ENCODE measurements at places on chromosomes 6 and 20.

GRCh38 chr6:159213405-159213804 lies 44.2 kb downstream of the FNDC1 start:
- DNase-seq: no peak

- DNase-seq: no peak
Observed at GRCh38 chr6:161701056-161701455, 427.2 kb upstream of the AGPAT4 start.

GRCh38 chr20:15767586-15767985 lies 805.7 kb downstream of the KIF16B start:
- DNase-seq: no peak

- DNase-seq: no peak
Observed at GRCh38 chr6:133768656-133769295, 120.1 kb upstream of the TCF21 start.

- no peak for DNase-seq
Observed at GRCh38 chr20:24084281-24084680, 95.7 kb upstream of the GGTLC1 start.

DNA sequence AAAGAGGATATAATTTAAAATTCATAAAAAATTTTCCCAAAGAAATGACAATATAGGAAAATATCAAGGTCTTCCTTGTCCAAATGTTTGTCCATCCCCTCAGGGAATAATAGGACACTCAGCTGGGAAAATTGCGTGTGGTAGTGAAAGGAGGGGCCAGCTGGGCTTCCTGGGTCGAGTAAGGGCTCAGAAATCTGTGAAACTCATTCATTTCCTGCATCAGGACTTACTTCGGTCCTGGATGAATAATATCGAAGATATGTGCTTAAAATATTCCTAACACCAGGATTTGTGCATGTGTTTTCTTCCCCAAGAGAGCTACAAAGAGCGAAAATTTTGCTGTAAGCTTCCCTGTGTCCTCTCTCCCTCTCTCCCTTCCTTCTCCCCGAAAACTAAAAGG lies 118.2 kb upstream of the GJE1 start:
- no peak for DNase-seq

- no peak for DNase-seq
Observed at GRCh38 chr6:15627821-15628220, 35.0 kb downstream of the DTNBP1 start.

- no peak for DNase-seq
Observed at GRCh38 chr20:57082357-57082945, 184.0 kb downstream of the BMP7 start.

DNA sequence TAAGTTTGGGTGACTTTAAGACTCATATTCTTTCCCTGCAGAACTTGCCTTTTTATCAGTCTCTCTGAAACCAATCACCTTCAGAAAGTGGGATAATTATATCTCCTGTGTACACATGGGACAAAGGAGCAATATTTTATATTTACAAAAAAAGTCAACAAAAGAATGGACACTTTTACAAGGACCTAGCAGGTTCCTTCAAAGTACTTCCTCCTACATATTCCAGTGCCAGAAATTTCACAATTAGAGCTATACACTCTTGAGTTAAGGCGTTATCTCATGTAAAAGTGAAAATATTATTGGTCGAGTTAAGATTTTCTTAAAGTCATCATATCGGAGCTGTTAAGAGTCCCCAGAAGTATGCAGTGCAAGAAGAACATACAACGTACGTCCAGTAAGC lies 98.9 kb upstream of the MAFB start:
- no peak for DNase-seq

All from SK-N-DZ (cell line).